ENCODE measurements at places on chromosomes 7 and 10. TPM values are rescaled to one million over a fixed set of nuclear protein-coding genes. Genes with fewer than 3 reads are reported as not detected.

Gene ANKRD2
- not detected for total RNA-seq

Gene CDK14
- 61.6 TPM for total RNA-seq

Gene CDC14C
- not detected for total RNA-seq

Gene ZNF365
- 1.3 TPM for total RNA-seq

Gene GALNT17
- 9.3 TPM for total RNA-seq

Gene IDE
- 32.1 TPM for total RNA-seq

Gene GPR37
- 11.0 TPM for total RNA-seq

Gene TCF7L2
- 18.7 TPM for total RNA-seq

Gene SSMEM1
- total RNA-seq: not detected

Gene XRCC2
- total RNA-seq: not detected

Gene OPN4
- total RNA-seq: not detected

Gene SEMA3A
- total RNA-seq: 7.8 TPM

Gene UCN3
- total RNA-seq: not detected

Gene ACBD7
- total RNA-seq: 12.2 TPM

Gene ANAPC16
- total RNA-seq: 85.0 TPM

Gene LRRD1
- total RNA-seq: not detected
